ENCODE measurements at places on chromosomes 2 and 18.

GRCh38 chr18:67421651-67422050 lies 94.9 kb downstream of the DSEL start:
- no peak for DNase-seq

DNA sequence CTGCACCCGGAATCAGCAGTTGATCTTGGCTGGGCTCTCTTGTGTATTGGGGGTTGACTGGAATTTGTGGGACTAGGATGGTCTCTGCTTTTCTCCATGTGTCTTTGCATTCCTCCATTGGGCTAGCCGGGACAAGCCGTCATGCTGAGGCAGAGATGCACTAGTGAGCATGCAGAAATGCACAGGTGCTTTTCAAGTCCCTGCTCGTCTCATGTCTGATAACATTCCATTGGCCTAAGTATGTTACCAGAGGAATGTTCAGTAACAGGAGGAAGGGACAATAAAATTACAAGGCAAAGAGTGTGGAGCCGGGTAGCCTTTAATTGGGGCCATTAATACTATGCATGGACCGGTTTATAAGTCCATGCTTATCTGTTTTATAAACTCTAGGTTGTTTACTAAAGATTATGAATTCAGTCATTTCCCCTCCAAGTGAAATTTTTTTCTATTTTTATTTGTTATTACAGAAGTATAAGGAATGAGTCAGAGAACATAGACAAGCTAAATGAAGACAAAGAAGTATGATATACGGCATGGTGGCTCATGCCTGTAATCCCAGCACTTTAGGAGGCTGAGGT lies 24.4 kb upstream of the AAK1 start:
- DNase-seq = no peak

DNA sequence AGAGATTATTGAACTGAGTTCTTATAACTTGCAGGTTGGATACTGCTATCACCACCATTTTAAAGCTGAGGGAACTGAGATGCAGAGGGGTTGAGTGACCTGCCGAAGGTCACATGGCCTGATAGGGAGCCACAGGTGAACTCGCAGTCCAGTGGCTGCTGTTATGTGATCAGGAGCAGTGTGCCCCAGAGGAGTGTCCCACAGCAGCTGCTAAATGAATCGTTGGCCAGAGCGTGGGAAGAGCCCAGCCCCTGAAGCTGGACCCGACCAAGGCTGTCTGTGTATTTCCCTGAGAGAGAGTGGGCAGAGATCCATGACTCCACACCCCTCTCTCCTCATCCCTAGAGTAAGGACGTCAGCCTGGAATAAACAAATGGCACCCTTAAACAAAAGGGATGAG lies 26.7 kb upstream of the PRLH start:
- no peak for DNase-seq

GRCh38 chr2:25966531-25967270 lies 15.6 kb downstream of the KIF3C start:
- no peak for DNase-seq

- DNase-seq = no peak
Measured at GRCh38 chr2:45872211-45872610, 220.7 kb downstream of the PRKCE start.

GRCh38 chr18:45386041-45386655 lies 229.1 kb upstream of the SLC14A2 start:
- DNase-seq = no peak

DNA sequence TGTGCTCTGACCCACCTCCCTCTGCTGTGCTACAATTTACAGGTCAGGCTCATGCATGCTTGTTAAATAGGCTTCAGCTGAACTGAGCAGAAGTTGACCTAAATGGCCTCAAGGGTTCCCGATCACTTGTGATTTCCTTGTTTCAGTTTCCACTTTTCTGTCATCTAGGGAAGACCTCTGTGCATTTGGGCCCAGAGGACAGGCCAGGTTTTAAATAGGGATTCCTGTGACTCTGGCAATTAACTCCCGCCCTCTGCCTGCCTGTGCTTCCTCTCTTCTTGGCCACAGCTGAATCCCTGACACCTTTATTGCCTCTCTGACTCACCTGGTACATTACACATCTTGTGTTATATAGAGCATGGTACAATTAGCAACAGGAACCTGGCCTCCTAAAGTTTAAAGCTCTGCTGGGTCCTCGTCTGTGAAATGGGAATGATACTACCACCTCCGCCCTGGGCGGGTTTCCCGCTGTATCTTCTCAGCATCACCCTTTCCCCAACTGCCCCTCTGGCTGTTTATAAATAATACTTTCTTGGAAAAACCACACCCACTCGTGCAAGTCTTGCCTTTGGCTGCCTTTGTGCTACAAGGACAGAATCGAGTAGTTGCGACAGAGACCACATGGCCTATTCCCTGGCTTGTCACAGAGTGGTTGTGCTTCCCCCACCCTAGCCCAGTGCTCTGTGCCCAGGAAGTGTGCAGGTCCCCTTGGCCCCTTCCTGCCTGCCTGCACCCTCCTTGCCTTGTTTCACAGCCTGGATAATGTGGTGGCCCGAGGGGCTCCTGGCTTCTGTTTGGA lies 7.9 kb downstream of the CABLES1 start:
- no peak for DNase-seq

- DNase-seq = no peak
Measured at GRCh38 chr2:191245869-191246531, 796 bp downstream of the MYO1B start.

Data from NCI-H774 (cell line).